Lung microvascular endothelial cell (primary cell): ENCODE measurements at places on chromosomes 12 and 14. TPM values are rescaled to one million over a fixed set of nuclear protein-coding genes. Genes with fewer than 3 reads are reported as not detected.

Gene CEP83
- total RNA-seq, result 3.1 and 3.2 TPM in 2 replicates

Gene ACSM4
- total RNA-seq, result not detected in 2 replicates

Gene CPNE6
- total RNA-seq, result not detected in 2 replicates

Gene KRT85
- total RNA-seq, result not detected in 2 replicates

Gene DLK1
- not detected in 2 replicates for total RNA-seq

- DNase-seq, result no peak
Observed at GRCh38 chr12:94204499-94205247, 56.3 kb downstream of the PLXNC1 start.

GRCh38 chr14:68552602-68553001 is 240.3 kb downstream of the ZFP36L1 start:
- peak; percentile 85 for DNase-seq

GRCh38 chr14:89524990-89525667 is 108.1 kb upstream of the FOXN3 start:
- no peak for DNase-seq

GRCh38 chr12:48119834-48120195 is 651 bp downstream of the PFKM start:
- no peak for DNase-seq

DNA sequence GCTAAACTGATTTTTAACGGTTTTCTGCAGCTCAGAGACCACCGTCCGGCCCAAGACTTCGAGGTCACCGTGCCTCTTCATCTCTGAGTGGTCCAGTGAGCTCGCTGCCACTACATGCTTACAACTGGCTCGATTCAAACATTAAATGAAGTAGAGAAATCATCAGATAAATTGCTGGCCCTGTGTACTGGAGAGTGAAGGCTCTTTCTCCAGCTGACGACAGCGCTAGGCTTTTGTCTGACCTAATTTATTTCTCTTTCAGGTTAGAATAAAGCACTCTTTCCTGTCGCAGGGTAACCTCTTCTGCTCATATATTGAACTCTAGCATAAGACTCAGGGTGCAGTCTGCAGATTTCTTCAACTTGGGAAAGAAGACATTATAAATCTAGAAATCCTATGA is 6.4 kb downstream of the BCL11B start:
- no peak for DNase-seq
